ENCODE measurements at places on chromosomes 16 and 17.

- peak; percentile 75 for DNase-seq
Observed at GRCh38 chr17:76893623-76894334, 25.6 kb downstream of the MGAT5B start.

DNA sequence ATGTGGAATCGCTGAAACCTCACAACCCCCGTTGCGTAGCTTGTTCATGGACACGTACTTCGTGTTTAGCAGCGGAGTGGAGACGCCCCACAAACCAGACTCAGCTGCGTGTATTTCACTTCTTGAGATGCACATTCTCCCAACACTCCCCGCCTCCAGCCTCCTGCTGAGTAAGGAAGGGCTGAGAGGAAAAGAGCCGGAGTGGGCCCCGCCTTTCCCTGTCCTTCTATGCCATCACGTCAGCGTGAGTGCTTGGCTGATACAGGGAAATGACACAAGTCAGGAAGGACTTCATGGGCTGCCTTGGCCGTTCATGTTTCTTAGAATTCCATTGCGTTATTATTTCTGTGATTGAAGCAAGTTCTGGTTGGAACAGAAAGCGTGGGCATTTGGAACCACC is 68.6 kb upstream of the CBX4 start:
- DNase-seq = no peak

DNA sequence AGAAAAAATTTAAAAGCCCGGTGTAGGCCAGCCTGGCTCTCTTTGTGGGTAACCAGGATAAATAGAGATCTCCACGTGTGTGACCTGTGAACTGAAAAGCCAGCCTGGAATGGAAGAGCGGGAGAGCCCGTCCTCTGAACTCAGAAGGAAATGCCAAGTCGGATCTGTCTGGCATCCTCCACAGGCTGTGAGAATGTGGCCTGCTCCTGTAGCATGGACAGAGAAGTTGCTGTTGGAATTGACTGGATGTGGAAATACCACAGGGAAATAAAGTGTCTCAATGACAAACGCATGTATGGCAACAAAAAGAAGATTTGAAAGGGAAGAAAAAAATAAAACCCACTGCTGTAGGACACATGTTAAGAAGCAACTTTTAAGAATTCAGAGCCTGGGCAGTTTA is 6.7 kb downstream of the KLHL36 start:
- DNase-seq = no peak

DNA sequence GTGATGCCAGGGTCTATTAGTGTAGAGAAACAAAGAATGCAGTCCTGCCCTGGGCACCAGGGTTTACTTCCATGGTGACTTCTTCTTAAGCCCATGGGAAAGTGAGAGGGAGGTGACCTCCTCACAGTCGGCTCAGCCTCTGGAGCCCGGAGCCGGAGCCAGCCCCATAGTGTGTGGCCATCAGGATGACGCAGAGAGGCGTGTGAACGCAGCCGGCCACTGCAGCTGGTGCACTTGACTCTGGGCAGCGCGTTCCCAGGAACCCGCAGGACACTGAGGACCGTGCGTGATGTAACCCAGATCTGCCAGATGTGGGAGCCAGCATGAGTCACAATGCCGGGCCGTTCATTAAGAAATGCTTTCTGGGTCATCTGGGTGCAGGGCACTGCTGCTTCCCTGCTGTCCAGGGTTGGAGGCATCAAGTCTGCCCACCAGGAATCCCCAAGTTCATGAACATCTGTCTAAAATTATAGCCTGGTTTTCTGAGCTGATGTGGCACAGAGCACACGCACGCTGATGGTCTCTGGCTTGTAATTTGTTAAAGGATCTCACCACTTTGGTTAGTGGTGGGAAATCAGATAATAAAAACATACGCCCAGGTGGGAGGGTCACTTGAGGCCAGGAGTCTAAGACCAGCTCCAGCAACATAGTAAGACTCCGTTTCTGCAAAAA is 114.1 kb downstream of the PITPNC1 start:
- no peak for DNase-seq

- DNase-seq = no peak
Observed at GRCh38 chr16:16029431-16030011, 80.1 kb downstream of the ABCC1 start.

DNA sequence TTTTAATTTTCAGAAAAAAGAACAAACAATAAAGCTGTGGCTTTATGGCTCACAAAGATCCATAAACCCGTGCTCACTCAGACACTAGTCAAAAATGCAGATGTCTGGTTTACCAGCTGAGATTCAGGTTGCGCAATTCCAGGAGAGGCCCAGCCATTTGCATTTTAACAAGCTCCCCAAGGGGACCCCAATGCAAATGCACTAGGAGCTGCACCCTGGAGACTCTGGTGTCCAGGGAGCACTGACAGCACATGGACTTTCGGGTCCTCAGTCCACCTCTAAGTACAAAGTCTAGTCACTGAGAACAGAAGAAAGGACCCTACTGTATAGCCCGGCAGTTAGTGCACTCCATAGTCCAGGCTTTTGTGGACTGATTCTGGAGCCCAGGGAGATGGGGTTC is 326.3 kb downstream of the MAF start:
- DNase-seq = no peak

- DNase-seq = no peak
Observed at GRCh38 chr17:29914819-29915537, 15.1 kb downstream of the SSH2 start.

GRCh38 chr16:55439101-55439690 is 39.8 kb upstream of the MMP2 start:
- DNase-seq = no peak

DNA sequence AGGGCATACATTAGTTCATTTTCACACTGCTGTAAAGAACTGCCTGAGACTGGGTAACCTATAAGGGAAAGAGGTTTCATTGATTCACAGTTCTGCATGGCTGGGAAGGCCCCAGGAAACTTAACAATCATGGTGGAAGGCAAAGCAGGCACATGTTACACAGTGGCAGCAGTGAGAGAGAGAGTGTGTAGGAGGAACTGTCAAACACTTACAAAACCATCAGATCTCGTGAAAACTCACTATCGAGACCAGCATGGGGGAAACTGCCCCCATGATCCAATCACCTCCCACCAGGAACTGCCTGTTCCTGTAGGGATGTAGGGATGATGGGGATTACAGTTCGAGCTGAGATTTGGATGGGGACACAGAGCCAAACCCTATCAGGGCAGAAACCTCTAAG is 17.2 kb downstream of the NUBP1 start:
- DNase-seq = no peak

GRCh38 chr17:76512366-76513305 is 11.4 kb upstream of the RHBDF2 start:
- no peak for DNase-seq

- peak; percentile 100 for DNase-seq
Observed at GRCh38 chr17:59155439-59156177, at the start of gene PRR11. TSS of gene PRR11 (plus strand) at chr17:59155746. CDS start at chr17:59169753, 14,007 bp downstream.

DNA sequence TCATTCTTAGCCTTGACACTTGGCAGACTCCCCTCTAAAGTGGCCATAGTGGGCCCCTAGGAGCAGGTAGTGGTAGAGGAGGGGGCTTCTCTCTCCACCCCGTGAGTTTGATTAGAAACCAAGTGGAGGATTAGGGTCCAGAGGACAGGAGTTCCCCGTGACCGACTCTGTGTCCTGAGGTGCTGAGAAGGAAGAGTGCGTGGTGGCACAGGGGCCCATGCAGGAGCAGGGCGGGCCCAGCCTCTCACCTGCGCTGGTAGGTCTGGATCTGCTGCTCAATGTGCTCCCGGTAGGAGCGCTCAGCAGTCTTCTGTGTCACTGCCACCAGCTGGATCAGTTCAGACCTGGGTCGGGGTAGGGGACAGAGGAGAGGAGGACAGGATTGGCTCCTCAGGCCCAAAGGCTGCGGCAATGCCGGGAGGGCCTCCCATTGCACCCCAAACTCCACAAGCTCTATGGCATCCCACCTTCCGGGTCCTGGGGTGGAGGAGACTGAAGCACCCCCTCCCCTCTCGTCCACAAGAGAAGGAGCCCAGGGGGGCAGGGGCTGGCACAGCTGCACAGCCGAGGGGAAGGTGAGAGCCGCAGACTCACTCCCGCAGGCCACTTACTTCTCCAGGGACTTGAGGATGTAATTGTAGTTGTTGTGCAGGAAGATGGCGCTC is 6.2 kb downstream of the ZACN start:
- DNase-seq = no peak

GRCh38 chr16:72173997-72174396 is 2.0 kb upstream of the PMFBP1 start:
- no peak for DNase-seq

DNA sequence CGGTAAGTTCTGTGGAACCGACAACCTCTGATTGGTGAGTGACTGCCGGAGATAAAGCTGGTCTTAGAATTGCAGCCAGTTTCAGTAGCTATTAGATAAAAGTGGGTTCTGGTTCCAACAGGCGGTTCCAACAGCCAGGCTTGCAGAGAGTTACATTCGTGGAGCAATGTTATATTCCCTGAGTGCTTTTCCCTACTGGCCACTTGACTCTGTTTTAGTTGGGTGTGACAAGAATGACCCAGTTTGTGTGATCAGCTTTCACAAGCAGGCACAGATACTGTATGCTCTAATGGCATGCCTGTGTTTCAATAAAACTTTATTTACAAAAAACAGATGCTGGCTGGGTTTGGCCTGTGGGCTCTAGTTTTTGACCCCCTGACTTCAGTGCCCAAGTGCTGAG is 196.6 kb downstream of the SNX29 start:
- DNase-seq = no peak

DNA sequence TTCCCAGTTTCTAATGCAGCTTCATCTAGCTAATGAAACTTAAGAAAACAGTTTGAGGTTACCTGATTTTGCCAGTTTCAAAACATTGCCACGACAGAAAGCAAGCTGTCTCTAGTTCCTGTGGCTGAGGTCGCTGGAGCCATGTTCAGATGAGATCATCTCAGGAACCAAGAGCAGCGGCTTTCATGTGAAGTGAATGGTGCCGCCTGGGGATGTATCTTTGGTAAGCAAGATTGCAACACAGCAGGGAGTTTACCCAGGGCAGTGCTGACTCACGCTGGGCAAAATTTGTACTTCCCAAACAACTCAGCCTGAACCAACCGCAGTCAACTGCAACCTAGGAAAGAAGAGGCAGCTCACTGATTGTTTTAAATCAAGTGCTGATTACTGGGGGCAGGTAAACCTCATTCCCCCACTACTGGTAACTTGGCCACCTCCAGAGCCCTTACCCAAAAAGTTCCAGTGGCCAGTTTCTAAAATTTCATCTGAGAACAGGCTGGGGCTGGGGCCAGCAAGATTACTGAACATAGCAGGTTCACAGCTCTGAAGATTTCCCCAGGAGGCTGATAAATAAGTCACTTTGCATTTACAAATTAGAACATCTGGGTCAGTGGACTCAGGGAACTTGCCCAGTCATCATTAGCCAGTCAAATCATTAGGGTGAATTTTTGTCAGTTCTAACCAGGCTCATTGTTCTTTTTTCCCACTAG is at the start of gene RFFL:
Gene RFFL, minus strand, starts transcription at position 194 of the 710 bp plus-strand sequence. CDS start 37,154 bp downstream, outside the sequence.
- peak; percentile 92 for DNase-seq

GRCh38 chr17:80358861-80359260 is 56.1 kb upstream of the ENDOV start:
- no peak for DNase-seq

- DNase-seq = no peak
Observed at GRCh38 chr16:56480776-56481467, 29.6 kb downstream of the OGFOD1 start.

- no peak for DNase-seq
Observed at GRCh38 chr16:48932216-48932855, 322.4 kb upstream of the N4BP1 start.

- no peak for DNase-seq
Observed at GRCh38 chr16:78788696-78789095, 689.2 kb downstream of the WWOX start.

DNA sequence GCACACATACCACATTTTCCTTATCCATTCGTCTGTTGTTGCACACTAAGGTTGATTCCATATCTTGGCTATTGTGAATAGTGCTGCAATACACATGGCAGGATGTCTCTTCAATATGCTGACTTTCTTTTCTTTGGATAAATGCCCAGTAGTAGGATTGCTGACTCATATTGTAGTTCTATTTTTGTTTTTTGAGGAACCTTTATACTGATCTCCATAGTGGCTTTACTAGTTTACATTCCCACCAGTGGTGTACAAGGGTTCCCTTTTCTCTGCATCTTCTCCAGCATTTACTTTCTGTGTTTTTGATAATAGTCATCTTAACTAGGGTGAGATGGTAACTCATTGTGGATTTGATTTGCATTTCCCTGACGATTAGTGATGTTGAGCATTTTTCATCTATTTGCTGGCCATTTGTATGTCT is 118.1 kb downstream of the STXBP4 start:
- DNase-seq = no peak

DNA sequence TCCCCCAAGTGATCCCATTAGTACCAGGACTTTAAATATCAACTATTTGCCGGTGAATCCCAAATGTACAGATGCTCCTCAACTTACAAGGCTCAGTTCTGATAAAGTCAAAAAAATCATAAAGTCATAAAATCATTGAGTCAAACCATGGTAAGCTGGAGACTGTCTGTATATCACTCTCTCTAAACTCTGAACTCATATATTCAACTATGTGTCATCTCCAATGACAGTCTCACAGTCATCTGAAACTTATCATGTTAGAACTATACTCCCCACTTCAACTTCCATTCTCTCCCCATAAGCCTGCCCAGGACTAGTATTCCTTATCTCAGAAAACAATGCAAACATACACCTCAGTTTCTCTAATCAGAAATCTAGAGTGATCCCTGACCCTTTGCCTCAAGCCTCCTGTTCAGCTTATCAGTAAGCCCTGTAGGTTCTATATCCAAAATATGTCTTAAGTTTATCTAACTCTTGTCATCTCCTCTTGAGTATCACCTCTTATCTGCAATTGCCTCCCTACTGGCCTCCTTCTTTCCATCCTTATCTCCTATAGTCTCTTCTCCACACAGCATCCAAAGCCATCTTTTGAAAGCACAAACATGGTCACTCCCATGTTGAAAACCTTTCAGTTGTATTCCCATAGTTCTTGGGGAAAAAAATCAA is 55.0 kb downstream of the SSH2 start:
- DNase-seq = no peak

GRCh38 chr16:86725401-86725800 is 147.1 kb downstream of the FOXL1 start:
- no peak for DNase-seq

GRCh38 chr17:33202796-33203495 is 90.1 kb downstream of the ASIC2 start:
- no peak for DNase-seq

- DNase-seq = no peak
Observed at GRCh38 chr17:49258394-49258793, 27.8 kb upstream of the PHOSPHO1 start.

GRCh38 chr16:28823291-28823872 is 583 bp downstream of the ATXN2L start:
- no peak for DNase-seq

DNA sequence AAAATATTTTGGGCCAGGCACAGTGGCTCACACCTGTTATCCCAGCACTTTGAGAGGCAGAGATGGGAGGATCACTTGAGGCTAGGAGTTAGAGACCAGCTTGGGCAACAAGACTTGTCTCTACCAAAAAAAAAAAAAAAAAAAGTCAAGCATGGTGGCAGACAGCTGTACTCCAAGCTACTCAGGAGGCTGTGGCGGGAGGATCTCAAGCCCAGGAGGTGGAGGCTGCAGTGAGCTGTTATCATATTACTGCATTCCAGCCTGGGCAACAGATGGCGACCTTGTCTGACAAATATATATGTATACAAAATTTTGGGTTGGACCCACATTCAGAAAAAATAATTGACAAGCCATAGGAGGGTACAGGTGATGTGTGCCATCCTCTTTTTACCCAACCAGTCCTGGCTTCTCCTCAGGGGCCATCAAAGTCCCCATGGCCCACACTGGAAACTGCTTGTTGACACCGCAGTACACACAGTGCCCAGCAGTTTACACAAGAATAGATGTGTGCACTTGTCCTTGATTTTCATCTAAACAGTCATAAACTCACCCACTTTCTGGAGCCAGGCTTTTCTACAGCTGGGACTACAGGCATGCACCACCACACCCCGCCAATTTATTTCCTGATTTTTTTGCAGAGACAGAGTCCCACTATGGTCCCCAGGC is 1.7 kb downstream of the CES2 start:
- DNase-seq = no peak
